ENCODE measurements at places on chromosomes 13 and 19.

GRCh38 chr19:41575998-41576397, at the start of gene CEACAM21:
Gene CEACAM21 (plus strand): TSS chr19:41576166. CDS start chr19:41576275, 109 bp downstream.
- DNase-seq, result peak; percentile 21

GRCh38 chr19:53076984-53077383, 26.2 kb downstream of the ZNF160 start:
- no peak for DNase-seq

GRCh38 chr19:53980539-53981375, 10.7 kb upstream of the CACNG6 start:
- no peak for DNase-seq

DNA sequence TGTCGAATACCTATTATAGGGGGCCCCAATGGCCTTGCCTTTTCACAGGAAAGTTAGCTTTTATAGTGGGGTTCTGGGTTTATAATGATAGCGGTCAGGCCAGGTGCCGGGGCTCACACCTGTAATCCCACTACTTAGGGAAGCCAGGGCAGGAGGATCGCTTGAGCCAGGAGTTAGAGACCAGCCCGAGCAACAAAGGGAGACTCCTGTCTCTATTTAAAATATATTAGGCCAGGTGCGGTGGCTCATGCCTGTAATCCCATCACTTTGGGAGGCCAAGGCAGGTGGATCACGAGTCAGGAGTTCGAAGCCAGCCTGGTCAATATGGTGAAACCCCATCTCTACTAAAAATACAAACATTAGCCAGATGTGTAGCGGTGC, 7.3 kb downstream of the RPS11 start:
- no peak for DNase-seq

DNA sequence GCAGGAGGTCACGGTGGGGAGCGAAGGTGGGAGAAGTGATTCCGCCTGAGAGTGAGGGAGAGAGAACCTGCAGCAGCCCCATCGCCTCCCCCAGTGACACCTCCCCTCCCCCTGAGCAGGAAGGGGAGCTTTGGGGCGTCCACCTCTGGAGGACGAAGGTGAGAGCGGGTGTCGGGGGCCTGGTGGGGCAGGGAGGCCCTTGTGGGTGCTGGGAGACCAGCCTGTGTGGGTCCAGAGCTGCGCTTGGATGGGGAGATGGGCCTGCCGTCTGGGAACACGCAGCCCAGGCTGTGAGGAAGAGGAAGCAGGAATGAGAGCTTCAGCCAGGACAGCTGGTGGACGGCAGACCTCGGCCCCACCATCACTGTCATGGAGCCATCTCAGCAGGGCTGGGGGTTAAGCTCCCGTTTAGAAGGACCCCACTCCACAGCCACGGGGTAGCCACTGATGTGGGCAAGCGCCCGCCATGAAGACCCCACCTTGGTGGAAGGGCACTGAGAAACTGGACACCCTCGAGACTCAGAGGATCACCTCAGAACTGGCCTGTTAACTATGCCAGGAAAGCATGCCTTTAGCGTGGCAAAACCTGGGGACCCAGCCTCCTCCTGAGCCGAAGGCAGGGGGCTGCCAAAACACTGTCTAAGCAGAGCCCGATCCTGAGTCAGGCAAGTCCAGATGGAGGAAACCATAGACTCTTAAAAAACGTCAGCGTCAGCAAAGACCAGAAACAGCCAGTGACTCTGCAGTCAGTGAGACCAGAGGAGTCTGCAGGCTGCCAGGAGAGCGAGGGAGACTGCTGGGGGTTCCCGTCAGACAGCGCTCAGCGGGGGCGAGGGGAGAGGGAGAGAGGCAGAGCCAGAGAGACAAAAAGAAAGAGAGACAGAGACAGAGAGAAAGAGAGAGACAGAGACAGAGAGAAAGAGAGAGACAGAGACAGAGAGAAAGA, 6.4 kb upstream of the PROZ start:
- no peak for DNase-seq

- no peak for DNase-seq
These were observed 67.8 kb downstream of the SUCLA2 start for GRCh38 chr13:47932950-47933923.

DNA sequence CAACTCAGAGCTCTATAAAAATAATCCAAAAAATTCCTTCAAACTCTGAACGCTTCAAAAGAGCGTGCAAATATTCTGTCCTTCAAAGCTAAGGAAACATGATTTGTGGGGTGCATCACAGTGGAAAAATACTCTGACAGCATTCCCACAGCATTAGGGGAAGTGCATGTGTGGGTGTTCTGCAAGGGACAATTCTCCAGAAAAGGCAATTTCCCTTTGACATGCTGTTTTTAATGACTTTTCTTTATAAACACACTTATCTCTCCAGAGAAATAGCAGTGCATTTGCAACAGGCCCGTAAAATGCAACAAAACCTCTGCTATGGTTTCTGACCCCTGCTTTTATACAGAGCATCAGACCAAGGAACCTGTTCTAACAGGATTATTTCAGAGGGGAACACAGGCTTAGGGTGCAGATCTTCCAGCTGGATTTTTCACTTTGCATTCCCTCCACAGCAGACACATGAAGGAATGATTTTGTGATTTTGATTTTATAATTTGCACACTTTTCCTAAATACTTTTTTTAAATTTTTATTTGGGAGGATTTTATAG, 42.6 kb downstream of the KL start:
- no peak for DNase-seq

GRCh38 chr13:94079876-94080275, 399.6 kb downstream of the DCT start:
- no peak for DNase-seq

- DNase-seq, result no peak
These were observed 21.7 kb downstream of the MYH14 start for GRCh38 chr19:50224986-50225747.

DNA sequence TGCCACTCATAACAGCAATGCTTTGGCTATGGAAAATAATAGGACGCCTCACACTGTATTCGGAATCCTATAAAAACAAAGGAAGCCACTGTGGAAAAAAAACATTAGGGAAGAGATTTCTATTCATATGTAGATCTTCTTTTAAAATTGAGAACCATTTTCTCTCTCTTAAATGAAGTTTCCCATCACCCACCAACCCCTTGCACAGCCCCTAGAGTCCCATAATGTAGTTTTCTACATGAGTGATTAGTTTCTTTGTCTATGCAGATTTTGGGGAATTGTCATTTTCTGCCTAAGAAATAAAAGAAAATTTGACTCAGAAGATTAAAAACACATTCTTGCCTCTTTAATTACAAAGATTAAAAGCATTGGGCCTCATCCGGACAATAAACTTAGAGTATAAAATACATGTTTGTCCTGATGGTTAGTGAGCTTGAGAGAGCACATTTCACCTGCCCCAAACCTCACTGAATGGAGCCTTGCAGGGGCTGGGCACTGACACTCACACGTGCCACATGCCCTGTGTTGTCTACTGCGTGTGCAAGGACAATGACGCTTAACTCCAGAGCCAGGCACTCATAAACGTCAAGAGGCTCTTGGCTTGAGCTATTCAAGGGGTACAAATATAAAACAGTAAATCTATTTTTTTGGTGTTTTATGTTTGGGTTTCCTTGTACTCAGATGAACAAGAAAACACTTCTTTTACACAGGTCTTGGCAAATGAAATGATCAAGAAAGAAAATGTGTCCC, 40.0 kb upstream of the KL start:
- DNase-seq, result no peak

DNA sequence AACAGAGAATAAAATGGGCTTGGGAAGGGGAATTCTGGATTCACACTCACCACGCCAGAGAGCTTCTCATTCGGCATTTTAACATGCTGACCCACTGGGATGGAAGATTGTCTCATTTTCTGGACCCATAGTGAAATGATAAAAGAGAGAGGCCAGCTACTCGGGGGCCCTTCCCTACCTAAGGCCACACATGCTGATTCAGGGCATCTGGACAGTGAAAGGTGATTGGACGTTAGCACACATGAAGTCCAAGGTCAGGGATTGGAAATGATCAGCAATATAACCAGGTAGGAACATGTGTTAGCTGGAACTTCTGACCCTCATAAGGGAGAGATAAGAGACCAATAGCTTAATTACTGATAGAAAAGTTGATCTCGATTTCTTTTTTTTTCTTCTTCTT, 183.7 kb downstream of the NUFIP1 start:
- no peak for DNase-seq

DNA sequence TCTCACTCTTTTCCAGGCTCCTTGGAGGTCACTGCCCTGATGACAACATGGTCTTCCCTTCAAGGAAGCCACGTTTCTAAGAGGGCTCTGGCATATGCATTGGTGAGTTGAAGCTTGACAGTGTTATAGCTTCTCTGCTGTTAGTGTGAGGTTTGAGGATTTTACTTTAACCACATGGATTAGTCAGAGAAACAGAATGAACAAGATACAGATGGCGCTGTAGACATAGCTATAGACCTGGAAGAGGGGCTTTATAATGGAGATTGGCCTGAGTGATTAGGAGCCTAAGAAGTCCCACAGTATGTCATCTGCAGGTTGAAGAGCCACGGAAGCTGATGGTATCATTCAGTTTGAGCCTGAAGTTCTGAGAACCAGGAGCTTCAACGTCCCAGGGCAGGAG, 18.4 kb upstream of the URI1 start:
- DNase-seq, result no peak

All from stimulated activated CD8-positive, alpha-beta memory T cell treated with anti-CD3 and anti-CD28 coated beads, Interleukin-7, amount 100 ng/mL, for 48 hours (primary cell).